ENCODE measurements at places on chromosomes 7 and 10. TPM values are rescaled to one million over a fixed set of nuclear protein-coding genes. Genes with fewer than 3 reads are reported as not detected.

SORBS1 gene
- total RNA-seq: 145 TPM

AGAP9 gene
- total RNA-seq: 1.6 TPM

CNNM1 gene
- total RNA-seq: not detected

DNA sequence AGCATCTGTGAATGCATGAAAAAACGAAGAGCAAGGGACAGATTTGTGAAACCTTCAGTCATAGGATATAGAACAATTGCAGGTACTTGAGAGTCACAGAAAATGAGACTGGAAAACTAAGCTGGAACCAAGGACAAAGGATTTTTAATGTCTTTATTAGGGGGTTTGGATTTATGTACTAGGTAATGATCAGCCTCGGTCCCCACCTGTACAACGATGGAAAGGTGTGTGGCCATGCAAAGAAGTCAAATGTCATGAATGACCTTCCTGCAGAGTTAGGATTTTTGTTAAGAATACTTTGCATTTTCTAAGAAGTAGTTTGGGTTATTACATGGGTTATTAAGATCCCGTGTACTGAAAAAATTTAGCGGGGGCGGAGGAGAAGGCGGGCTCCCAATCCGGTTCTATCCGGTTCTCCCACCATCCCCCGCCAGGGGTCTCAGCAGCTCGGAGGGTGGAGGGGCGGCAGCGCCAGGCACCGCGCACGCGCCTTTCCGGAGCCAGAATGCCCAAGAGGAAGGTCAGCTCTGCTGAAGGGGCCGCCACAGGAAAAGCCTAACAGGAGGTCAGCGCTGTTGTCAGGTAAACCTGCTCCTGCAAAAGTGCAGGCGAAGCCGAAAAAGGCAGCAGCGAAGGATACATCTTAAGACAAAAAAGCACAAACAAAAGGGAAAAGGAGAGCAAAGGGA is 327.5 kb upstream of the PLXDC2 start:
- DNase-seq: peak; percentile 16

DNA sequence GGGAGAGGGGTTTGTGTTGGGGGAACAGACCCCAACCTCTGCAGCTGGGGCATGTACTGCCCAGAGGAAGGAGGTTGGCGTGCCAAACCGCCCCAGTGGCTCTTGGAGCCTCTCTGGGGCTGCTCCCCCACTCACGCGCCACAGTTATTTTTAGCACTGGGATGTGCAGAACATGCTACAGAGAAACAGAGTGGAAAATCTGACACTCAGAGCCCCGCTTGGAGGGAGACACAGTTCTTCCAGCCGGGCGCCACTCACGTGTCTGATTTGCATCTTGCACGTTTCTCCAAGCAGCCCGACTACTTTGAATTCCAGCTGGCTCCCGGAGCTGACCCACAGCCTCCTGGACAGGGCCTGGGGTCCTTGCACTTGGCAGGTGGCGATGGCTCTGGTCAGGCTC is 182.0 kb downstream of the RPS24 start:
- peak; percentile 83 for DNase-seq
